RWPE1 (cell line): ENCODE measurements at places on chromosomes 1 and 21.

GRCh38 chr1:12372180-12372579 is 142.3 kb downstream of the VPS13D start:
- no peak for DNase-seq

DNA sequence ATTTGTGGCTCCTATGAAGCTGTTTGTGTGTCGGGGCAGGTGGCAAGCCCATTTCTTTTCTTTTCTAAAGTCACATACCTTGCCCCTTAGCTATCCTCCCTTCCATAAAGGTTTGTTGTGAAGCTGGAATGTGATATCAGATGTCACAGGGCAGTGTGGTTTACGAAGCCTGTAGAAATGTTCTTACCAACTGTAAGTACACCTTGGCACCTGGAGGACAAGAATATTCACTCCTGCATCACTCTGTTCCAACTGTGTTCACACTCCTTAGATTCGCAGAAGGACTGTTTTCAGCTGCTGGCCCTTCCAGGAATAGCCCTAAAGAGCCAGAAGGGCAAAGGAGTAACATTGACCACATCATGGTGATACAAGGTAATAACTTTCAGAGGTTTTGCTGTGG is 176.9 kb downstream of the FGGY start:
- DNase-seq = no peak

DNA sequence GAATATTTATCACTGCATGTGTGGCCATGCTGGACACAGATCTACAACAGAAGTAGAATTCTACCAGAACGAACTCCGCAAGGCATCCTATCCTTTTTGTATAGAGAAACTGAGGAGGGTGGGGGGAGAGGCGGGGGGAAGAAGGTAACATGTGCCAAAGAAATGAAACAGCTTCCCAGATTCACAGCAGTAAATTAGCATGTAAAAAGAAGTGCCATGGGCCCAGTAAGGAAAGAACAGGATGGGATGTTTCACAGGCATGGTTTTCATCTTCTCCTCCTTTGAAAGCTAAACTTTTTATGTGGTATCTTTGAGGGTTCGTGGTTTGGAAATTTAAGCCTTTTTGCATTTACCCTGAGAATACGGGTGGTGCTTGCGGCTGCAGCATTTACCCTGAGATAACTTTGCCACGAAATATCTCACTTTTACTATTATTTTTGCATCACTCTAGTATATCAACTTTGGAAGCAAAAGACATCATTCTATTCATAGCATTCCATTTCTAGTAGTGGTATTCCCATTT is 168.9 kb downstream of the TPR start:
- no peak for DNase-seq

- DNase-seq = no peak
Observed at GRCh38 chr1:209741889-209742288, 14.0 kb upstream of the TRAF3IP3 start.

GRCh38 chr1:16386454-16387113 is 19.5 kb downstream of the SZRD1 start:
- DNase-seq = peak; percentile 83

GRCh38 chr1:215523906-215524305 is 43.2 kb upstream of the KCTD3 start:
- no peak for DNase-seq

DNA sequence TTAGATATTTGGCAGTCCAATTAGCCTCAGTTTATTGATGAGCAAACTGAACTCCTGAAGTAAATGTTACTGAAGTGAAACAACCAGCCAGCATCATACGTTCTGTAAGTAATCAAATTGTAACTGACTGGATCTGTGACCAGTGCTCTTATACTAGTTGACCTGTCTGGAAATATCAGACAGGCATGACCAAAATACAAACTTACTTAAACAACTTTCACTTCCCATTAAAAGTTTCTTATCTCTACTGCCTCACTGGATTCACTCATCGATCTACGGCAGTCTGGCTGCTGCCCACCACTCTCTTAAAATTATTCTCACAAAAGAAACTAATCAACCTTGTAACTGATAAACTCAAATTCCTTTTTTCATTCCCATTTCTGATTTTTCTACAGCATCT is 56.4 kb downstream of the WDR3 start:
- no peak for DNase-seq

DNA sequence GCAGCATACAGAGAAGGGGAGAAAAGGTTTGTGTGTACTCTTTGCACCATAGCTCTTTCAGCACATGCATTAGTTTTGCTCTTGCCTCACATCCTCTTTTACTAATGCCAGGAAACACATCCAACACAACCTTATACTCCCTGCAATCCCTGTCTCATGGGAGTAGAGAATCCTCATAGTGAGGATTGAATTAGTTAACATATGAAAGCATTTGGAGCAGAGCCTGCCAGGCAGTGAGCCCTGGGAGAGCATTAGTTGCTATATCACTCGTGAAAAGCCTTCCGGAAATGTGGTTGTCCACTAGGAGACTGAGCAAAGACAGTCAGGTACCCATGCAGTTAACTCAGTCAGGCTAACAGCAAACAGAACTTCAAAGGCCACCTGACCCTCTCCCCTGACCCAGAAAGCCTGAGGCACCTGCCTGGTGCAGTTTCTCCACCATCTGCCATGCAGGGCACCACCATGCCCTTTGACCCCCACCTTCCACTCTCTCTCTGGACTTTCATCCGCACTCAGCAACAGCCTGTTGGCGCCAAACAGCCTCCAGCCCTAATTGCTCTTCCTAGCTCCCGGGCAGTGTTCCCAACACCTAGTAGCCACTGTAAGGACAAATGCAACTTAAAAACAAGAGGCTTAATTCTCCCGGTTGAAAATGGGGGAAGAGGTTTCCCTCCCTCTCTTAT is 14.9 kb upstream of the AGT start:
- DNase-seq = no peak

DNA sequence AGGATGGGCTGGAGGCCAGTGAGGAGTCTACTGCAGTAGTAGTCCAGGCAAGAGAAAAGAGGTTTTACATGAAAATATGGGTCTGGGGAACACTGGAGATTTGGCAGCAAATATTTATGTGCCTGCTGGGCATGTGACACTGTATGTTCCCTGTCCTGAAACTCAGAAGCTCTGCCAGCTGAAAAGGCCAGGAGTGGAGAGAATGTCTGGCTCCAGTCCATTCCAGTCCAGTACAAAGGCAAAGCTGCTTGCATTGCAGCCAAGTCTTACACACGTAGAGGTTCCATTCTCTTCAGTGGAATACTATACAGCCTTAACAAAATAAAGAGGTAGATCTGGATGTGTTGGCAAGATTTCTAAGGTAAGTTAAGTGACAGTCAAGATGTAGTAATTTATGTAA is 7.5 kb upstream of the YBX1 start:
- DNase-seq = no peak

GRCh38 chr1:107473065-107473464 is 332.2 kb downstream of the NTNG1 start:
- DNase-seq = no peak

DNA sequence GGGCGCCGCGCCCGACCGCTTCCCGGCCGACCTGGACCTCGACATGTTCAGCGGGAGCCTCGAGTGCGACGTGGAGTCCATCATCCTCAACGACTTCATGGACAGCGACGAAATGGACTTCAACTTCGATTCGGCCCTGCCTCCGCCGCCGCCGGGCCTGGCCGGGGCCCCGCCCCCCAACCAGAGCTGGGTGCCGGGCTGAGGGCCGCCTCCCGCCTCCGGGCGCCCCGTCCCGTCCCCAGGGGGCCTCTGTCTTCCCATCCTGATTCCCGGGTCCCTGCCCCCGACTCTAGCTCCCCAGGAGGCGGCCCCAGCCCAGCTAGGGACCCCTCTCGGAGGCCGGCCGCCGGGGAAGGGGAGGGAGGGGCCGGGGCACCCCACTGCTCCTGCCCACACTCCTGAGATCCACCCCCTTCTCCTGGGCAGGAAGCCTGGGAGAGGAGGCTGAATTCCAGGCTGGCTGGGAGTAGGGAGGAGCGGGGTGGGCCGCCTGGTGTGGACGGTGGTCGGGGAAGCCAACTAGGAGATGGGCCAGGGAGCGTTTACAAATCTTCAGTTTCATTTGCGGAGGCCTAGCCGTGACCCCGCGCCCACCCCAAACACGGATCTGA is 21.4 kb downstream of the FOXO6 start:
- DNase-seq = peak; percentile 77

- DNase-seq = peak; percentile 60
Observed at GRCh38 chr1:153677718-153678518, 570 bp upstream of the NPR1 start.
